ENCODE measurements at places on chromosomes 1 and 21. TPM values are rescaled to one million over a fixed set of nuclear protein-coding genes. Genes with fewer than 3 reads are reported as not detected.

- DNase-seq = peak; percentile 58
Observed at GRCh38 chr1:9689011-9689706, 37.6 kb downstream of the PIK3CD start.

- no peak for DNase-seq
Observed at GRCh38 chr21:46532080-46532479, 72.8 kb downstream of the S100B start.

GRCh38 chr1:56921479-56921878, 44.3 kb downstream of the C8B start:
- no peak for DNase-seq

GRCh38 chr1:107899655-107900054, 65.3 kb downstream of the VAV3 start:
- DNase-seq = no peak

- peak; percentile 66 for DNase-seq
Observed at GRCh38 chr1:213474054-213474453, 423.0 kb downstream of the RPS6KC1 start.

GRCh38 chr21:32698971-32699693, 28.7 kb downstream of the SYNJ1 start:
- DNase-seq = no peak

GRCh38 chr1:86387916-86388627, 8.1 kb downstream of the ODF2L start:
- no peak for DNase-seq

DNA sequence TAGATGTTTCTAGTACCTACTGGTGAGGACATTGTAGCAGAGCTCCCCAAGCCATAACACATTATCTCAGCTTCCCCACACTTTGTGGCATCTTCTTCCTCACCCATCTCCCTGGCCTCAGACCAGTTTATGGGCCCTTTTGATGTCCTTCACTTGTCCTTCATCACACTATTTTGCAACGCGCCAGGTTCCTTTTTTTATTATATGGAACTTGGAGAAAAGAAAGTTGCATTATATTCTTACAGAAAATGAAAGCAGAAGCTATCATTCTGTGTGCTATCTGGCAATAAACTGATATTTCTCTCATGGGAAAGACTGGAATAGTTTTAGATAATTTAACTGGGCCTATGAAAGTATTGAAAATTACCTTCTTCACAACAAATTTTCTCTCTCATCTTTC, 196.9 kb upstream of the ETV3 start:
- no peak for DNase-seq

DNA sequence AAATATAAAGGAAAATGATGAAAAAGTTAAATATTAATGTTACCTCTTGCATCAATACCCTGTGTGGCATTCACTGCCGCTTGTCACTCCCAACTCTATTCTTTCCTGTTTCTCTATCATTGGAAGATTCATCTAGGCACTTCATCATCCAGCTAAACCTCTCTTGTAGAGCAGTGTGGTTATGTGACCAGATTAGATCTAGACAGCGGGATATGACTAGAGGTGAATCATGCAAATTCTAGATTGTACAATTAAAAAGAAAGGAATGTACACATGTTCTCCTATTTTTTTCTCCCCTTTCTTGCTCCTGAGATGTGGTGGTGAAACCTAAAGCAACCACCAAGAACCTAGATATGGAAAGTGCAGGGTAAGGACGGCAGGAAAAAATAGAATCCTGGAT, 174.1 kb downstream of the LBR start:
- DNase-seq = no peak

DNA sequence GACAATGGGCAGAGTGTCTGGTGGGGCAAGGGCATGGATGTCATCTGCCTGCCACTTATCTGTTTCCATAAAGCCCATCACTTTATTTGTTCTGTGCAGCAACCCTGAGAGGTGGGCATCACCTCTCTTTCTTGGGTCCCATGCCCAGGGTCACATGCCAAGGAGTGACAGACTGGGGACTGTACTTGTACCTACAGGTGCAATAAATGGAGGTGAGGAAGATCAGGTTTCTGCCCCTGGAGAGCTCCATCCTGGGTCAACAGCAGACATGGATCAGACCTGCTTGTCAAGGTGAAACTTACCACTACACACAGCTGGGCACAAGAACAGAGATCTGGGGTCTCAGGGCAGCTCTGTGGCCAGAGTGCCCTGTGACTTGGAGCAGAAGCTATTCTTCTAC, 18.4 kb upstream of the PRDM16 start:
- no peak for DNase-seq

DNA sequence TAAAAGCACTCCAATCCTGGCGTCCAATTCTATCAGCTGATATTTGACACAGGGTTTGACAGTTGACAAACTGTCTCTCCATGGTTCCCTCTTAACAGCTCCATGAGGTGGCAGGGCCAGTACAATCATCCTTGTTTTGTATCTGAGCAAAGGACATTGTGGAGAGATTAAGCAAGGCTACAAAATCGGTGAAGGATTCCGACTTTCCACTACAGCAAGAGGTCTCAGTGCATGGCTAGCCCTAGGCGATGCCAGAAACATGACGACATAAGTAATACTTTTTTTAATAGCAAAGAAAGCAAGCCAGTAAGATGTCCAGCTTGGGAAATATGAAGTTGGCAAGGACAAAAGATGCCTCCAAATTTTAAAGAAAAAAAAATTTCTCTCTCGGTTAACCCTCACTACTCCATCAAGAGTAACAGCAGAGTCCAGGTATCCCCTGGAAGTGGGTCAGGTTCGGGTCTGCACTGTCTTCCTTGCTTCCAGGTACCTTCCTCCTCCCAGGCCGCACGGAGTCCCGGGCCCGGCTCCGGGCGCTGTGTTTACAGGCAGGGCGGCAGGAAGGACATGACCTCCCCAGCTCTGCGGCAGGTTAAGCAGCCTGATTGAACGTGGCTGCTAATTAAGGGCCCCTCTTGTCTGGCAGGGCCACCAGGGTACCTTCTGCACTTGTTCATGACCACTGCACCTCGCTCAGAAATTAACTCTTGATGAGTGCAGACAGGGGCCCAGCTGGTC, 106.1 kb downstream of the SIM2 start:
- DNase-seq = peak; percentile 71

DNA sequence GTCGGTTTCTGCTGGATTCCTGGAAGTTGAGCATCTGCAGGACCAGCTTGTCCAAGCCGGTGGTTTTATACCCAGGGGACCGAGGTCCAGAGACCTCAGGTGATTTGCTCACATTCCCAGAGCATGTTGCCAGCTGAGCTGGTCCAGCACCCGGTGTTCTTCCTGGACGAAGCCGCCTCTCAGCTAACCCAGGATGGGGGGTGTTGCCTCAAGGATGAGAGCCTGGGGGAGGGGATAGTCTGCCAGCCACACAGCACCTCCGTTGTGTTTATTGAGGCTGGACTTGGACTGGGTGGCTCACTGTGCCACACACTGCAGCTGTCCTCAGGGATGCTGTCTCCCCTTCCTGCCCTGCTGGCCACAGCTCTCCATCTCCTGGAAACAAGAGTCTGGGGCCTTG, 1.5 kb downstream of the TMEM201 start:
- peak; percentile 45 for DNase-seq

GRCh38 chr1:97864615-97865014, 56.2 kb downstream of the DPYD start:
- no peak for DNase-seq

JAM2 gene
- polyA plus RNA-seq = 37.5 TPM

SLC30A2 gene
- polyA plus RNA-seq = 0.14 TPM

RIMKLA gene
- 0.75 TPM for polyA plus RNA-seq

HSD3B2 gene
- polyA plus RNA-seq = not detected

STUM gene
- polyA plus RNA-seq = 1.5 TPM

KAZN gene
- 37.5 TPM for polyA plus RNA-seq

FAM72B gene
- polyA plus RNA-seq = 2.4 TPM

CD48 gene
- polyA plus RNA-seq = 7.6 TPM

ESPN gene
- polyA plus RNA-seq = 2.0 TPM
